ENCODE measurements at places on chromosomes 1 and 21.

GRCh38 chr1:115295904-115296696 lies 41.9 kb downstream of the NGF start:
- H3K27ac ChIP-seq = no peak overlapping the region
- H3K27me3 ChIP-seq = peaks cover 5% of the 10 kb centered on the region
- no peak overlapping the region for H3K4me3 ChIP-seq
- DNase-seq = no peak
- no peaks in the 10 kb centered on the region for H3K4me1 ChIP-seq

- H3K36me3 ChIP-seq = no peaks in the 10 kb centered on the region
- H3K27me3 ChIP-seq = no peaks in the 10 kb centered on the region
- no peak for DNase-seq
- no peak overlapping the region for H3K4me3 ChIP-seq
Measured at GRCh38 chr1:227356620-227357146, 38.4 kb upstream of the CDC42BPA start.

DNA sequence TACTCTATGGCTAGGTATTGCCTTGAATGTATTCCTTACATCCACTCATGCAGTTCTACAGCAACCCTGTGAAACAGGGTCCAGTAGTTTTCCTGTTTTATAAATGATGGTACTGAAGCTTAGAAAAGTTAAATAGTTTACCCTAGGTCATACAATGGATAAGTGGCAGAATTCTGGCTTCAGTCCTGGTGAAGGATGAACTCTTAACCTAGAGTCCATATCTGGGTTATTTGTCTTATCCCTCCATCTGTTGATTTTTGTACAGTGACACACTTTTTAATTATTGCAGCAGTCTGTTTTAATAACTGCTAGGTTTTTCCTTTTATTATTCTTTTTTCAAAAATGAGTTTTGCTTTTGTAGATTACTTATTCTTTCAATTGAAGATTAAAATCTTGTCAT lies 263.9 kb downstream of the DNM3 start:
- no peaks in the 10 kb centered on the region for H3K36me3 ChIP-seq
- H3K4me3 ChIP-seq = no peak overlapping the region

DNA sequence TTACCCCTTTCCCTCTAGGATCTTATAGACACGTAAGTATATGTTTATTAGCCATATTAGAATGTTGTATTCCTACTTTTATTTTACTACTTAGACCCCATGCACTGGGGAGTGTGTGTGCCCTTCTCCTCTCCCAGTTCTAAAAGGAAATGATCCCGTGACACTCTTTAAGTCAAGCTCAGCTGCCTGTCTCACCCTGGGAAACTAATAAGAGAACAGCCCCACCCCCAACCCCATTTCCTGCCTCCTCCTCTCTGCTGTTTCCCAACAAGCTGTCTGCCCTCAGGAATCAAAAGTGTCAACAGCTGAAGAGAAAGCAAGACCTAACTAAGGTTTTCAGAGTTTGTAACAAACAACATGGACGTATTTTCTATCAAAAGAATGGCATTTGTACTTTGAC lies 92.6 kb upstream of the VAV3 start:
- no peak overlapping the region for H3K4me3 ChIP-seq
- no peaks in the 10 kb centered on the region for H3K27me3 ChIP-seq
- no peaks in the 10 kb centered on the region for H3K36me3 ChIP-seq
- peaks cover 33% of the 10 kb centered on the region for H3K4me1 ChIP-seq
- peak; percentile 86 for DNase-seq

DNA sequence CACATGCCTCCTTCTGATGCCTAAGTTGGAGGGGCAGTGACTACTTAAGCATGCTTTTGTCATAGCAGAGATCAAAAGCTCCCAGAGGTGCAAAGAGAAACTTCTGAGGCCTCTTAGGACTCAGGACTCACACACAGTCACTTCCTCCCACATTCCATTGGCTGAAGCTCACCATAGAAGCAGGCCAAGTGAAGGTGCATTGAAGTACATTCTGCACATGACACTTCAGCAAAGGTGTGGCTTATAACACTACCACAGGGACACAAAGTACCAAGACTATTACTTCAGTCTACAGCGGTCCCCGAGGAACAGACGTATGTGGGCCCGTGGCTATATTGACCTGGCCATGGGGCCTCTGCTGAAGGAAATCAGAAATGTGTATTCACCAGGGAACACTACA lies 2.5 kb upstream of the POGK start:
- peaks cover 31% of the 10 kb centered on the region for H3K4me1 ChIP-seq
- H3K4me3 ChIP-seq = no peak overlapping the region
- no peak overlapping the region for H3K27ac ChIP-seq
- no peak for DNase-seq
- peaks cover 9% of the 10 kb centered on the region for H3K27me3 ChIP-seq

- H3K4me3 ChIP-seq = no peak overlapping the region
- H3K36me3 ChIP-seq = no peaks in the 10 kb centered on the region
- H3K27ac ChIP-seq = no peak overlapping the region
- H3K4me1 ChIP-seq = no peaks in the 10 kb centered on the region
Measured at GRCh38 chr1:218965821-218966220, 207.9 kb upstream of the LYPLAL1 start.

DNA sequence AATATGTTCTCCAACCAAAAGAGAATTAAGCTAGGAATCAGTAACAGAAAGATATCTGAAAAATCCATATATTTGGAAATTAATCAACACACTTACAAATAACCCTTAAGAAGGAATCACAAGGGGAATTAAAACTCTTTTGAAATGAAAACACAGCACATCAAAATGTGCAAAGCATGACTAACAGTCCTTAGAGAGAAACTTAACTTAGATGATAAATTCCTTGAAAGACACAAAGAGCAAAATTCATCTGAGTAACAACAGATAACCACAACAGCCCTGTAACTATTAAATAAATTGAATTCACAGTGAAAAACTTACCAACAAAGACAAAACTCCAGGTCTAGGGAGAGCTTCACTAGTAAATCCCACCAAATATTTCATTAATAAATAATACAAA lies 283.8 kb downstream of the SDCCAG8 start:
- H3K4me1 ChIP-seq = no peaks in the 10 kb centered on the region
- H3K36me3 ChIP-seq = peaks cover 9% of the 10 kb centered on the region
- H3K4me3 ChIP-seq = no peak overlapping the region

DNA sequence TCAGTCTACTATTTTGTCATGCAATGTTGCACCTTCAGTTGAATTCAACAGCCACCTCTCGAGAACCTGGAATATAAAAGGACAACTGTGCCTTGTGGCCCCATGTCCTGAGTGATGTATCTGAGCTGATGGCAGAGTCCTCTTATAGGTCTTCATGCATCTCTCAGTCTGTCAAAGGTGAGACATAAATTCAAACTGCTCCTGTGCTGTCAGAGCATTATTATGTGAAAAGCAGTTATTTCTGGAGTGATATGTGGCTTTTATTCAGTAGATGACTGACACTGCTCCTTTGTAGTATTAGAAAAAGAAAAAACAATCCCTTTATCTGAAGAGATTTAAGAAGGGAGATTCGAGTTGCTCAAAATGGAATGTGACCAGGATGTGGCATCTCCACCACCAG lies 8.4 kb downstream of the S100A10 start:
- H3K27me3 ChIP-seq = no peaks in the 10 kb centered on the region
- no peaks in the 10 kb centered on the region for H3K4me1 ChIP-seq
- H3K4me3 ChIP-seq = no peak overlapping the region
- no peak overlapping the region for H3K27ac ChIP-seq
- DNase-seq = no peak
- H3K36me3 ChIP-seq = peaks cover 52% of the 10 kb centered on the region

DNA sequence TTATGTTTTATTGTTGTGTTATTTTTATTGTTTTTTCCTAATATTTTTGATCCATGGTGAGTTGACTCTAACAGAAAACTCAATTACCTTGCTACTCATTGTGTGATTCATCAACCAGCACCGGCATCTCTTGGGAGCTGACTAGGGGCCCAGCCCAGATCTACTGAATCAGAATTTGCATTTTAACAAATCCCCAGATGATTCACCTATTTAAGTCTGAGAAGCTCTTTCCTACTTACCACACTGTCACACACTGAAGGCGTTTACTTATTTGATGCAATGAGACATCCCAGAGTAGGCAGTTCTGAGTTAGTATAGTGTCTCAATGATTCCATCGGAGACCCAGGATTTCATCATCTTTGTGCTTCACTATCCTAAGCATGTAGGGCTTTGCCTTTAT lies 416.6 kb downstream of the RWDD3 start:
- H3K4me1 ChIP-seq = no peaks in the 10 kb centered on the region
- H3K27me3 ChIP-seq = no peaks in the 10 kb centered on the region
- H3K27ac ChIP-seq = no peak overlapping the region
- H3K36me3 ChIP-seq = no peaks in the 10 kb centered on the region
- DNase-seq = no peak
- H3K4me3 ChIP-seq = no peak overlapping the region

GRCh38 chr1:209257454-209257853 lies 326.1 kb upstream of the CAMK1G start:
- no peak for DNase-seq
- no peak overlapping the region for H3K27ac ChIP-seq
- H3K4me3 ChIP-seq = no peak overlapping the region
- H3K4me1 ChIP-seq = no peaks in the 10 kb centered on the region
- H3K36me3 ChIP-seq = no peaks in the 10 kb centered on the region
- no peaks in the 10 kb centered on the region for H3K27me3 ChIP-seq

DNA sequence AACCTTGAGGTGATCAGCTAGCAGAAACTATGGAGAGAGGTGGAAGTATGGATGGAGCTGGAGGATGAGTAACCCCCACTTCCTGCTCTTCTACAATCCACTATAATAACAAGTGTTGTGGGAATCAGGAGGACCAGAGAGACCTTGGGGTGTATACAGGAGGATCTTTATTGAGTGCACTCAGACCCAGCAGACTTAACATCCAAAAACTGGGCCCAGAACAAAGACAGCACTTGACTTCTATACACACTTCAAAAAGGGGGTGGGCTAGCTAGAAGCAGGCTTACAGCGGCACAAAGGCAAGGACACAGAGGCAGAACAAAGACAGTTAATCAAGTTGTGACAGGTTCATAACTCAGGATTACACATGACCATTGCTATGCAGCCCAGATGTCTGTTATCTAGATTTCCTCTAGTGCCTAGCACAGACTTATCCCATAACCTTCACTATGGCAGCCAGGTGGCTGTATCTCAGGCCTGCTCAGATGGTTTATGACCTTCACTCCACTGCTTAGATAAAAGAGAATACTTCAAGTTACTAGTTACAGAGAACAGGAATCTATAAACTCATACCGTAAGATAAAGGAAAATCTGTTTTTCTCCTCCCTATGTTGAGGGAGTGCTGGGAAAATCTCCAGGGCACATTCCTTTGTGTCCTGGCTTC lies 36.1 kb upstream of the PADI2 start:
- H3K4me3 ChIP-seq = no peak overlapping the region
- no peaks in the 10 kb centered on the region for H3K4me1 ChIP-seq
- DNase-seq = no peak
- no peak overlapping the region for H3K27ac ChIP-seq
- H3K36me3 ChIP-seq = no peaks in the 10 kb centered on the region
- H3K27me3 ChIP-seq = no peaks in the 10 kb centered on the region

GRCh38 chr21:45600248-45600647 lies 43.3 kb upstream of the PCBP3 start:
- H3K4me1 ChIP-seq = peaks cover 5% of the 10 kb centered on the region
- no peak overlapping the region for H3K4me3 ChIP-seq
- no peaks in the 10 kb centered on the region for H3K36me3 ChIP-seq
- no peaks in the 10 kb centered on the region for H3K27me3 ChIP-seq
- H3K27ac ChIP-seq = no peak overlapping the region
- DNase-seq = no peak

DNA sequence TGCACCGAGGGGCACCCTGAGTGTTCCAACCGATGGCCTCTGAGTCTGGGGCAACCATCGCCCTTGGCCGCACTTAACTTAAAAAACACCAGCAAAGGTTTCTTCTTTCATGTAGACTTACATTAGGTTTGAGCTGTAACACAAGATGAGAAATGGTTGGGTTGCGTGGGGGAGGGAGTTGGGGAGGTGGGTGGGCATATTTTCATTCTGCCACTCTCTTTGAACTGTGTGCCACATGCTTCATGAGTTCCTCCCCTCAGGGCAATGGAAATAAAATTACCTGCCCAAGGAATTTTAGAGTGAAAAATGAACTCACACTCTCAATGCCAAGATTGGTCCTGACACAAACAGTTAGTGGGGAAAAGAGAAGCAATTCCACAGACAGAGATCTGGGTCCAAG lies 430.1 kb upstream of the USP24 start:
- DNase-seq = no peak
- H3K4me3 ChIP-seq = no peak overlapping the region
- peaks cover 5% of the 10 kb centered on the region for H3K27me3 ChIP-seq

DNA sequence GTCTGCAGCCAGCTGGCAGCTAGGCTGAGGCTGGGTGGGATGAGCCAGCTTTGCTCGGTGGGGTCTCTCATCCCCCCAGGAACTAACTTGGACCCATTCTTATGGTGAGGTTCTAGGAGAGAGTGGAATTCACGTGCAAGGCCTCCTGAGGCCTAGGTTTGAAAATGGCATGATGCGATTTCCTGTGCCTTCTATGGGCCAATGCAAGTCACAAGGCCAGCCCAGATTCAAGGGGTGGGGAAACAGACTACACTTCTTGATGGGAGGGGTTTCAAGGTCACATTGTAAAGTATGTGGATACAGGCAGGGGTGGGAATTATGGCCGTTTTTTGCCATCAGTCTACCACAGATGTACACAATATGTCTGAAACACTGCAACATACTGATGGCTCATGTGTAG lies 48.3 kb downstream of the HTR6 start:
- no peak for DNase-seq
- no peaks in the 10 kb centered on the region for H3K27me3 ChIP-seq
- H3K4me3 ChIP-seq = no peak overlapping the region
- no peaks in the 10 kb centered on the region for H3K4me1 ChIP-seq
- H3K27ac ChIP-seq = no peak overlapping the region

GRCh38 chr1:12124693-12125421 lies 41.9 kb upstream of the TNFRSF1B start:
- H3K27me3 ChIP-seq = peaks cover 3% of the 10 kb centered on the region
- DNase-seq = peak; percentile 71
- no peak overlapping the region for H3K4me3 ChIP-seq
- H3K36me3 ChIP-seq = no peaks in the 10 kb centered on the region
- H3K4me1 ChIP-seq = no peaks in the 10 kb centered on the region

- H3K4me3 ChIP-seq = no peak overlapping the region
- peak; percentile 6 for DNase-seq
Measured at GRCh38 chr1:172180501-172181285, 239.8 kb upstream of the C1orf105 start.

DNA sequence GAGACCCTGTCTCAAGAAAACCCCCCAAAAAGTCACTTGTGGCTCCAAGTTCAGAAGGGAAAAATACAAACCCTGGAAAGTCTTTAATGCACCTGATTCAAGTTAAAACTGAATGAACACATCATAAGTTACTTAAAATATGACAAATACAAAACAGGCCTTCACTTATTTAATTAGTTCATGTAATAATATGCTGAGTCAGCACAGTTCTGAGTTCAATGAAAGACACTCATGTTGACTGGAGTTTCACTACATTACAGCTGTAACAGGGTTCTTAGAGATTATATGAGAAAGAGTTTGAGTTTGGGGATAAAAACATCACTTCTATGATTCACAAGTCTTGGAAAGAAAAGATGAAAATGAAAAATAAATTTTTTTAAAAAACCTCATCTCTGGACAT lies 51.0 kb downstream of the DEGS1 start:
- H3K4me3 ChIP-seq = no peak overlapping the region
- no peaks in the 10 kb centered on the region for H3K27me3 ChIP-seq
- H3K36me3 ChIP-seq = peaks cover 44% of the 10 kb centered on the region
- H3K4me1 ChIP-seq = no peaks in the 10 kb centered on the region

- no peaks in the 10 kb centered on the region for H3K27me3 ChIP-seq
- H3K4me1 ChIP-seq = peaks cover 40% of the 10 kb centered on the region
- no peak for DNase-seq
- peaks cover 5% of the 10 kb centered on the region for H3K36me3 ChIP-seq
Measured at GRCh38 chr21:25737421-25737820, 2.6 kb downstream of the GABPA start.
